ENCODE measurements at places on chromosomes 3 and 15.
A peak's percentile ranks its signal among the peaks of the same experiment; 100 is the strongest.

DNA sequence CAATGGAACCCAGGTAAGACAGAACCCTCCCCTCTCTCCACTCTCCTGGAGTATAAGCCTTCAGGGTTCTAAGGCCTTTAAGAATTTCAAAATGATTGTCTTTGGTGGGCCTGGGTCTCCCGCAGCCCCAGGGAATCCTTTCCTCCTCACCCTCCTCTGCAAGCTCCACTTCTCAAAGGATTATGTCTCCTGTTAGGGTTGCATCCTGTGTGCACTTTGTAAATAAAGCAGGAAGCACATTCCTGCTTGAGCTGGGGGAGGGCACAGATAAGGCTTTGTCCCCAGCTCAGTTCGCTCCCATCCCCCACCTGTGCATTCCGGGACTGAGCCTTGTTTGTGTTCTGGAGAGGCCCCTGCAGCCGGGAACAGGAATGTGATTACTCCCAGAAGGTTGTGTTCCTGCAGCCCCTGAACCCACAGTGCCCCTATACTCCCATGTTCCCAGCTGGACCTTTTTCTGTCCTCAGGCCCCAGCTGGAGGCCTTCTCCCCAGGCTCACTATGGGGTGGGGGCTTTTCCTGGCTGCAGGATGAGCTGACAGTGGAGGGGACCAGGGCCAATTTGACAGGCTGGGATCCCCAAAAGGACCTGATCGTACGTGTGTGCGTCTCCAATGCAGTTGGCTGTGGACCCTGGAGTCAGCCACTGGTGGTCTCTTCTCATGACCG is 9.5 kb downstream of the TYRO3 start:
- peak; percentile 63 for DNase-seq

- DNase-seq = no peak
These were observed 225.8 kb upstream of the ALCAM start for GRCh38 chr3:105140899-105141367.

- no peak for DNase-seq
These were observed 11.3 kb downstream of the CGNL1 start for GRCh38 chr15:57387564-57388076.

DNA sequence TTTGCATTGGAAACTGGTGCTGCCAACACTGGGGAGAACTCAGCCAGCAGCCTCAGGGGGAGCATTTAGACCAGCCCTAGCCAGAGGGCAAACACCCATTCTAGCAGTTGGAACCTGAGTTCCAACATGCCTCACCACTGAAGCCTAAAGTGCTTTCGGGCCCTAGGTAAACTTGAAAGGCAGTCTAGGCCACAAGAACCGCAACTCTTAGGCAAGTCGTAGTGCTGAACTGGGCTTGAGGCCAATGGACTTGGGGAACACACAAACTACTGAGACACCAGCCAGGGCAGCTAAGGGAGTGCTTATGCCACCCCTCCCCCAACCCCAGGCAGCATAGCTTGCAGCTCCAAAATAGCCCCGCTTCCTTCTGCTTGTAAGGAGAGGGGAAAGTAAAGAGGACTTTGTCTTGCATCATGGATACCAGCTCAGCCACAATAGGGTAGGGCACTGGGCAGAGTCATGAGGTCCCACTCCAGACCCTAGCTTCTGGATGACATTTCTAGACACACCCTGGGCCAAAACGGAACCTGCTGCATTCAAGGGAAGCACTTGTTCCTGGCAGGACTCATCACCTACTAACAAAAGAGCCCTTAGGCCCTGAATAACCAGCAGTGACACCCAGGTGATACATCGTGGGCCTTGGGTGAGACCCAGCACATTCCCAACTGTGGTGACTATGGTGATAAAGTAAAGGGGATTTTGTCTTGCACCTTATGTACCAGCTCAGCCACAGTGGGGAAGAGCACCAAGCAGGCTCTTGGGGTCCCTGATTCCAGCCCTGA is 37.3 kb upstream of the TEX9 start:
- DNase-seq = no peak

GRCh38 chr15:48984811-48985352 is 21.2 kb upstream of the SHC4 start:
- DNase-seq = no peak

GRCh38 chr15:36831125-36831903 is 251.9 kb downstream of the CDIN1 start:
- DNase-seq = no peak

- no peak for DNase-seq
These were observed 51.6 kb downstream of the RAB11A start for GRCh38 chr15:65920825-65921309.

All from adrenal gland (tissue), 19 donors.